ENCODE measurements at places on chromosomes 4 and X.

DNA sequence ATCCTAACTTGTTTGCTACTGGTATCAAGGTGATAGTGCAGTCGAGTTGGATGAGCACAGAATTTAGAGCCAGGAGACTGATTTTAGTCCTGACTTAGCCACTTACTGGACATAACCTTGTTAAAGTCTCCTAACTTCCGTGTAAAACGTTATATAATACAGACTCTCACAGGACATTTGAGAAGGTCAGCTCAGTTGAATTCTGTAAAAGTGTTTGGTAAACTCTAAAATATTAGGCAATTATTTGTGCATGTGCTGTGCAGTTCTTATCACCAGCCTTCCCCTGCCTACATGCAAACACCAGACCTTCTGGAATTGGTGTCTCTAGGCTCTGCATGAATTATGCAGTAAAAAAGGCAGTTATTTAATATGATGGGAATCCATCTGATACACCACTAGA is 45.4 kb downstream of the FNIP2 start:
- DNase-seq, result no peak

- DNase-seq, result no peak
Measured at GRCh38 chr4:153265306-153266047, 61.2 kb downstream of the TRIM2 start.

GRCh38 chr4:48546336-48546735 is 56.3 kb downstream of the ZAR1 start:
- peak; percentile 16 for DNase-seq

DNA sequence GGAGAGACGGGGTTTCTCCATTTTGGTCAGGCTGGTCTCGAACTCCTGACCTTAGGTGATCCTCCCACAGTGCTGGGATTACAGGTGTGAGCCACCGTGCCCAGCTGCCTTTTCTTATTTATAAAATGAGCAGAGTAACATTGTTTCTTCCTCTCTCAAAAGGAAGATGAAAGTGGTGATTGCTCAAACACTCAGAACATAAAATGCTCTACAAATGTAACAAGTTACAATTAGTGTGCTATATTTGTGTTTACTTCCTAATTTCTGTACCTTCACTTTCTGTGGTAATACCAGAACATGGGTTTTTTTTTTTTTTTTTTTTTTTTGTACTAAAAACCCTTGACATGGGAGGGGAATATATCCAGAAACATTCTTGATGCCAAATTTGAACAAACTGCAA is 197.9 kb downstream of the MGST2 start:
- DNase-seq, result no peak

DNA sequence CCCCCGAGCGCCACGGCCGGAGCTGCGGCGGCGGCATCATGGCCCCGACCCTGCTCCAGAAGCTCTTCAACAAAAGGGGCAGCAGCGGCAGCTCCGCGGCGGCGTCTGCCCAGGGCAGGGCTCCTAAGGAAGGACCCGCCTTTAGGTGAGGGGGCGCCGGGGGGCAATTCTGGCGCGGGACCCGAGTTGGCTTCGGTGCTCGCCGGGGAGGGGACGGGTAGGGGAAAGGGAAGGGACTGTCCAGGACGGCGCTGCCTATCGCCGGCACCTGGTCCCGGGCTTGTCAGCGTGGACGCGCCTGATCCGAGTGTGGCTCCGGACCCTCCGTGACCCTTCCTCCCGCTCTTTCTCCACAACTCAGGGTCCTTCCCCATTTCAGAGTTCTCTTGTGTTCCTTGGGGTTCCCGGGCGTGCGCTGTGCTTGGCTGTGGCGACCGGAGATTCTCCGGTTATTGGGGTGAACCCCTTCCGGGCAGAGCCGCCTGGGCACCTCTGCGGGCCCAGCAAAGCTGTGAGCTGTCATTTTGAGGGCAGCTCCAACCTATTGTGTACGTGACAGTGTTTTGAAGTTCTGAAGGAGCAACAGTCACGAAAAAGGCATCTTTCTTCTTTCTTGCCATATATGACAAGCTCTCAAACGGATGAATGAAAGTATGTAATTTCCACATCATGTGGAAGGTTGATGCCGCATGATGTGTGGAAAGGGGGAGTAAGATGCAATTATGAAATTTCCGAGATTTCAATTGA is 522 bp downstream of the FNIP2 start:
- peak; percentile 51 for DNase-seq

DNA sequence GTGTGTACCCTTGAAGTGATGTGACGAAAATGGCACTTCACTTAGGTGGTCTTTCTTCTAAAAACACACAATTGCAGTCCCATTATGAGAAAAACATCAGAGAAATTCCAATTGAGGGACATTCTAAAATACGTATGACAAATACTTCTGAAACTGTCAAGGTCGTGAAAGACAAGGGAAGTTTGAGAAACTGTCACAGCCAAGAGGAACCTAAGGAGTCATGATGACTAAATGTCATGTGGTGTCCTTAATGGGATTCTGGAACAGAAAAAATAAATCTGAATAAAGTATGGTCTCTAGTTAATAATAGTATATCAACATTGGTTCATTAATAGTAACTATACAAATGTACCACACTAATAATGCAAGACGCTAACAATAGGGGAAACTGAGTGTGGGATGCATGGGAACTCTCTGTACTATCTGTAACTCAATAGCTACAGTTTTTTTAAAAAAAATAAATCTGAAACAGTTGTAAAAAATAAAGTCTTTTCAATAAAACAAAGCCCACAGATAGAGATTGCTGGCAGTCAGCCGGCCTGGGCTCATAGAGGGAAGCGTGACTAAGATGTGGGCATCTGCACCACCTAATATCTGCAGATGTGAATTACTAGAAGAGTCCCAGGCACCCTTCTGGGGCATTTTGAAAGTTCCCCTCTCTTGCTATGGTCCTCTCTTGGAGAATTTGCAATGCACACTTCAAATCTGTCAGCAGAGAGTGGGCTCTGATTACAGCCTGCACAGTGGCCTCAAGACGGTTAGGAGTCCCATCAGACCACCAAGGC is 47.6 kb downstream of the MID1IP1 start:
- DNase-seq, result no peak

DNA sequence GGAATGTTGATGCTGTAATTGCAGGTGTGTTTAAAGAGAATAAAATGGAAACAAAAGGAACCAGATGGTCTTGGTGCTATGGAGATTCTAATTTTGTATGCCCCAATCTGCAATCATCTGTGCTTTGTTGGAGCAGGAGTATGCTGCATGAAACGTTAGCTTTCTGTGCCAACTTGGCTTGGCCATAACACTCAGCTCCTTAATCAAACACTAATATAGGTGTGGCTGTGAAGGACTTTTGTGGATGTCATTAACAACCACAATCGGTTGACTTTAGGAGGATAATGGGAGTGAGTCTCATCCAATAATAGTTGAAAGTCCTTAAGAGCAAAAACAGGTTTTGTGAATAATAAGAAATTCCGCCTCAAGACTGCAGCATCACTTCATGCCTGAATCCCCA is 399.2 kb downstream of the NLGN4X start:
- DNase-seq, result no peak

- DNase-seq, result no peak
Measured at GRCh38 chr4:186360551-186360950, 94.6 kb downstream of the F11 start.

GRCh38 chr4:157314906-157315305 is 94.4 kb downstream of the GRIA2 start:
- DNase-seq, result no peak

DNA sequence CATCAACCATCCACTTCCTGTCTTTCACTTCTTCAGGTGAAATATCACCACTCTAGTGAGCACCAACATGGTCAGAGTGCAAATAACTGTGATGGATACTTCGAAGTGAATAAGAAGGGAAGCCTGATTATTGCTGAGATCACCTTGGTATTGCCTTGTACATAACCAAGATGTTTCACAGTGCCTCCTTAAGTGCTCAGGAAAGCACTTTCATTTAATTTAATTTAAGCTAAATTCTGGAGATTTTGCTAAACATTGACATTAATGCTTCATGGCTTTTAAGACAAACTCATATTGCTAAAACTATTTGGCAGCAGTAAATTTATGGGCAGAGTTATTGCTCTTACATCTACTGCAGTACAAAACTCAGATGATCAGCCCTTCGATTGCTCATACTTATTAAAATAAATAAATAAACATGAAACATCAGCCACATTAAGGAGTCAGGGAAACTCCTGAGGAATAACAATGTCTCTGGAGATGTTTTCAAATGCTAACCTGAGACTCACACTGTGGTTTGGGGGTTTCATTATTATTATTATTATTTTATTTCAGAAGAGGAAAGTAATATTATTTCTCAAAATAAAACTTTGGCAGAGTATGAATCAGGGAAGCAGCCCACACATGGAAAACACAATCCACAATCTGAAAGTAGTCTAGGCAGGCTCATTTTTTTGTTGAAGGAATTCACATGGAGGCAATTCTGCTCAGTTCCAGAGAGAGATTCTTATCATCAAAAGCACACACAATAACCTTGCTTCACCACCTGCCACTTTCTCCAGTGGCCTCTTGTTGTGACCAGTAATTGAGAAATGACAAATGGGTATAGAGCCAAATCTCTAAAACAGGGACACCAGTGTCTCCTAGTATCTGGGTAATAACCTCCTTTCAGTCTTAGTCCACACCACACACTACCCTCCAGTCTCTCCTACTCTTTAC is 344.2 kb downstream of the MAPK10 start:
- no peak for DNase-seq

DNA sequence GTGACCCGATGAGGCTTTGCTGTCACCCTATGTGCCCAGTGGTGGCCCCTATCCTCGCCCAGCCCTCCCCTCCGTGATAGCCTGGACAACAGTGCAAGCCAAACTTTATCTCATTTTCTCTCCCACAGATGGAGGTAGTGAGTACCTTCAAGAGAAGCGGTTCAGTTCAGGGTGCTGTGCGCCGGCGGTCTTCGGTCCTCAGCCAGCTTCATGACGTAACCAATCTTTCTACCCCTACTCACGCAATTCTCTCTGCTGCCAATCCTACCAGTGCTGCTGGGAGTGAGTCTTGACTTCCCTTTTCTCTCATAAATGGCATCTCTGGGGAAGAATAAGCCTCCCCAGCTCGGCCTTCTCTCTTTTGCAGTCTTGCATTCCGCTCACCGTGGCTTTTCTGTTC is 29.5 kb downstream of the CCNQ start:
- no peak for DNase-seq

GRCh38 chr4:186553717-186554116 is 1.6 kb downstream of the MTNR1A start:
- no peak for DNase-seq
